Progenitor cell of endocrine pancreas (in vitro differentiated cells): ENCODE measurements at places on chromosomes 7 and 10. TPM values are rescaled to one million over a fixed set of nuclear protein-coding genes. Genes with fewer than 3 reads are reported as not detected.

DNA sequence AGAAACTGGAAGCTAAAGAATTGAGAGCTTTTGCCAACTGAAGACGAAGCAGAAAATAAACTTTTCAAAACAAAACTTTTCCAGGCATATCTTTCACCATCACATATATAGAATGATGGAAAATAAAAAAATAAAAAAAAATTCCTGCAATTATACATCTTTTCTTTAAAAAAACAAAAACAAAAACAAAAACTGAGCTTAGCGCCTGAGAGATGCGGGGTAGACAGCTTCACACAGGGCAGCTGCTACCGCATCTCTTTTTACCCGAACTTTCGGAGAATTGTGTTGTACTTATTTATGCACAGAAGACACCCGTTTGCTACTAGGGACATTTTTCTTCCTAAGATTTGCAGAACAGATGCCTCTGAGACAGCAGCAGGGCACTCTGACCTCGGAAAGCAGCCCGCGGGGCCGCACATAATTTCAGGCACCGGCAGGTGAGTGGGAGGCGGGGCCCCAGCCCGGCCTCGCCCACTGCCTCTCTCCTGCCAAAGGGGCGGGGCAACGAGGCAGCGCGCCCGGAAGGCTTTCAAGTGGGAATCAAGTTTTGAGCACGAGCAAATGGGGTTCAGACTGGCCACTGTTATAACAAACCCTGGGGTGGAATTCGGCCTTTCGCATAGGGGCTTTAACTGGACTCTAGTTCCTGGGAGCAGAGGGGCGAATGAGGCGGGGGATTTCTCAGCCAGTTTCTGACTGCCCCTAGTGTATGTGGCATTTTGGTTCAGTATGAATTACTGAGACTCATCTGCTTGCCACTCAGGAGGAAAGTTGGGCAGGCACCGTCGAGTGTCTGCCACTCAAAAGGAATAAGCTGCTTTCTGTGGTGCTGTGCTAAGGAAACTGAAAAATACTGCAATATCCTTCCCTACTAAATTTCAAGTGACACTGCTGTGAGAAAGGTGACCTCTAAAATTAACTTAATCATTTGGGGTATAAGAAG, 18.5 kb upstream of the FAM133B start:
- DNase-seq, result peak; percentile 46

GRCh38 chr7:24727154-24728120, 29.8 kb downstream of the GSDME start:
- DNase-seq, result no peak

- DNase-seq, result no peak
Measured at GRCh38 chr7:96949766-96950165, 55.6 kb upstream of the DLX6 start.

GRCh38 chr7:50803359-50804337, 21.0 kb upstream of the GRB10 start:
- DNase-seq, result no peak

DNA sequence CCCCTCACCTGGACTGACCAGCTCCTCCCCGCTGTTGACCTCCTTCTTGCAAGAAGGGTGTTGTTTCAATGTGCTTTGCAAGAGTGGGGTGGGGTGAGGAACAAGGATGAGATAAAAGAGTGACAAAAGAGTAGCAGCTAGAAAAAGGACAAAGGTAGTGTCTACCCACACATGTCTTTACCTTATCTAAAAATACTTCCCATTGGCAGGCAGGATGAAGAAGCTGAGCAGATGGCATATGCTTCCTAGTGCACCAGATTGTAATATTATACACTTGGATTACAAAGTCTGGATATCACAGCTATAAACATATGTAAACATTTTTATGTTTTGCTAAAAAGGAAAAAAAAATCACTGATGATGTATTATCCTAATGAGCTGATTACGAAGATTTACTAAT, 34.5 kb downstream of the CHN2 start:
- DNase-seq, result no peak

- no peak for DNase-seq
Measured at GRCh38 chr7:84508606-84509005, 314.0 kb upstream of the SEMA3A start.

- DNase-seq, result no peak
Measured at GRCh38 chr7:55286666-55287065, 78.5 kb upstream of the LANCL2 start.

The MBLAC1 gene
- total RNA-seq, result 1.6 and 2.2 TPM in 2 replicates

DNA sequence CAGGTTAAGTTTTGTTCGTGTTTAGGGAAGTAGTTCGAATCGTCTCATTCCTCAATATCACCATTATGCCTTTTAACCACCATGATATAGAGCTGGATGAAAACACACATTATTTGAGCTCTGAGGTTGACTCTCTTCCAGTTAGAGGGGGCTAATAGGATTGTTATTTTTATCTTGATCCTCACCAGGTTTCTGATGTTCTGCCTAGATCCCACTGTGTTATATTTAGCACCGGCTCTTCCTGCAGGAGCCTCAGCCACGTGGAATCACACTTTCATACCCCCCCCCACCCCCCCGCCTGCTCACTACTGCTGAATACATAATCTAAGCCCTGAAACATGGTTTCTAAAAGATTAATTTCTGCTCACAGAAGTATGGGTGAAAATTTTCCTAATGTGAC, 88.3 kb downstream of the NRCAM start:
- no peak for DNase-seq

The PLEKHA8 gene
- total RNA-seq, result 62.1 and 67.0 TPM in 2 replicates

- no peak for DNase-seq
Measured at GRCh38 chr10:122655524-122656307, 43.9 kb downstream of the C10orf120 start.

- DNase-seq, result no peak
Measured at GRCh38 chr10:133528296-133528844, 1.2 kb downstream of the CYP2E1 start.

- no peak for DNase-seq
Measured at GRCh38 chr10:124351481-124352220, 67.1 kb downstream of the OAT start.

DNA sequence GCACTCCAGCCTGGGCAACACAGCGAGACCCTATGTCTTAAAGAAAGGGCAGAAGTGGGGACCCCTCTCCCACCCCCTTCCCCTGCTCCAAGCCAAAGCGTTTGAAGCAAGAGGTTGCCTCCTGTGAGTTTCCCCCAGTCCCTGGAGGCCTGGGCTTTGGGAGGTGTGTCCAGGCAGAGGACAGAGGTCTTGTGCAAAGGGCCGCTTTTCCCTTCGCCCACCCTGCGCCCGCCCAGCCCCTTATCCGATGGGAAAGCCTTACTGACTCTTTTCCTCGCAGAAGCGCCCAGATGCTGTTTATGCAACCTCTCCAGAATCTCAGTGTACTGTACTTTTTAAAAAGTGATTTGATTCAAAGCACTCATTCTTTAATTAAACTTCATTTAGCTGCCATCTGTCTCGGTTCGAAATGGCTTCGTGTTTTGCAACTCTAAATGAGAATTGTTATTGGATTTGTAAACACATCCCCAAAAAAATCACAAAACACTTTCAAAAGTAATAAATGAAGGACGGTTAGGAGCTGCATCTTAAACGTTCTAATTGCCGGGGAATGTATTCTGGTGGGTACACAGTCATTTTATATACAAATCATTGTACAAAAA, 50.5 kb upstream of the GTF2I start:
- DNase-seq, result no peak

GRCh38 chr10:784403-785088, 95.1 kb upstream of the DIP2C start:
- DNase-seq, result no peak

DNA sequence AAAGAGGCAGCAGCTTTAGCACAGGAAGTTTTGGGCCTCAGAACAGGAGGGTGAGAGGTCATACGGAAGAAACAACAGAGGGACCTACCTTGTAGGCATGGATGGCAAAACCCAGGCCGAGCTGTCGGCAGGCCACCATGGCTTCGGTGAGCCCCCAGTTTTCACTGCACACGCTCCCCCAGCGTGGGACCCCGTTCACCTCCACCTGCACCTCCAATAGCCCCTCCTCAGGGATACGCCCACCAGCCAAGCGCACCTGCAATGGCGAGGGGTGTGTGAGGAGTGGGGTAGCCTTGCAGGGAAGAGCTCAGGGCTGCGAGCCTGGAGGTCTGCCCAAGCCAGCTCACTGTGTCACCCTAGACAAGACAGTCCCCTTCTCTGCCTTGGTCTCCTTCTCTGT, 11.3 kb downstream of the LOXL4 start:
- no peak for DNase-seq

- DNase-seq, result peak; percentile 55
Measured at GRCh38 chr7:55593515-55594318, 21.4 kb upstream of the VOPP1 start.

The CALML3 gene
- total RNA-seq, result not detected in 2 replicates

- no peak for DNase-seq
Measured at GRCh38 chr10:94083662-94084265, 90.0 kb downstream of the PLCE1 start.

The CPXM2 gene
- 0.14 and 0.18 TPM in 2 replicates for total RNA-seq

- DNase-seq, result no peak
Measured at GRCh38 chr10:12572281-12572680, 222.9 kb downstream of the CAMK1D start.
